ENCODE measurements at places on chromosomes 3 and 15. TPM values are rescaled to one million over a fixed set of nuclear protein-coding genes. Genes with fewer than 3 reads are reported as not detected.
A peak's percentile ranks its signal among the peaks of the same experiment; 100 is the strongest.

Gene ACVR2B
- total RNA-seq: 5.4 TPM

- H3K27ac ChIP-seq: no peak overlapping the region
- H3K27me3 ChIP-seq: no peaks in the 10 kb centered on the region
- H3K4me3 ChIP-seq: no peak overlapping the region
- peak; percentile 7 for DNase-seq
These were observed 12.1 kb downstream of the PRR23E start for GRCh38 chr3:127204841-127205582.

DNA sequence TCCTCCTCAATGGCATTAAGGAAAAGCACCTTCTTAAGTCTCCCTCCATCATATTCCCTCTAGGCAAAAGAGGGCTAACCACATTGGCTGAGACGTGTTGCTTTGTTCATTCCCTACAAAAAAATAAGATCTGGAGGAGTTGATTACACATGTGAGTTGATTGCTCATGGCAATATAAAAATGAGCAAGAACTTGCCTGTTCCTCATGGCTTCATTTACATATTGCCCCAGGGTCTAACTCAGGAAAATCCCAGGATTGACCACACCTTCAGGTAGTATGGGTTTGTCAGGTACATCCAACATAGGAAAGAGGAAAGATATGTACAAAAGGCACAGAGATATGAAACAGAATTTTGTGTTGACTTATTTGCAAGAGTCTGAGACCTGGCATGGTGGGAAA lies 35.5 kb downstream of the NFKBIZ start:
- H3K27ac ChIP-seq: peak overlapping the region; percentile 36
- no peak for DNase-seq
- H3K4me1 ChIP-seq: no peaks in the 10 kb centered on the region
- no peak overlapping the region for H3K4me3 ChIP-seq
- H3K36me3 ChIP-seq: no peaks in the 10 kb centered on the region

Gene CD200R1
- total RNA-seq: 1.1 TPM

DNA sequence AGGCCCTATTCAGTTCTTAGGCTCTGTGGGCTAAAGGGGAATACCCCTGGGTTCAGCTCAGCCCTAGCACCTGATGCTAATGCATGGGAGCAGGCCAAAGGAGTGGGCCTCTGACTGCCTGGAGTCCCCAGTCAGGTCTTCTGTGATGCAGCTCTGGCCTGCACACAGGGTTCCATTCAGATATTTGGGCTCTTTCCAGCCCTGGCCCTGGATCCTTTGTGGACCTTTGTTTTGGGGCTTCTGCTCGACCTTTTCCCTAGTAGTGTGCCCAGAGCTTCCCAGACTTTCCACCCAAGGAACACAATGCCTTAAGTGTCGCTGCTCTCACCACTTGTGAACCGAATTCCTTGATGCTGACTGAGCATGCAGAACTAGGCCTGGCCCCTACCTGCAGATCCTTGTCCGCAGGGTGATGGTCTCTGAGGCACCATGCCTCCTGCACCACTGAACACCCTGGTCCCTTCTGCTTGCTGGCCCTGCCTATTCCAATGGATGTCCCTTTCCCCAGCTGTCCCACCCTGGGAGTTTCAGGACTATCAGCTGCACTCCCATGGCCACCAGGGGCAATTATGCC lies 5.1 kb downstream of the SEC13 start:
- peaks cover 6% of the 10 kb centered on the region for H3K4me1 ChIP-seq
- H3K36me3 ChIP-seq: peaks cover 28% of the 10 kb centered on the region
- no peak for DNase-seq
- no peak overlapping the region for H3K27ac ChIP-seq
- no peaks in the 10 kb centered on the region for H3K27me3 ChIP-seq

DNA sequence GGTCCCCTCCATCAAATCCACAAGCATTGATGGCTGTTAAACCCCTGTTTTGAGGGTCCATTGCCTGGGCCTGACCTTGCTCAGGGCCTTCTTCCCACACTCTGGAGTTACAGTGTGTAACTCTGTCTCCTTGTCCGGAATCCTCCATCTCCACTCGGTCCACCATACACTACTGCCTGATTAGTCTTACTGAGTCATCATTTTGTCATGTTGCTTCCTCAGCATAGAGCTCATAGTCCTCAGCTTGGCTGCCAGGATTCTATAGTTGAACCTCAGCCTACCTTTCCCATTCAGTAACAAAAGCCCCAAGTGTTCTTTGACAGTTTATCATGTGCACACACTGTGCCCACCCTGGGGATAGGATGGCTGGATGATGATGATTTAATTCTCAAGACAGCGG lies 113.0 kb downstream of the PDE8A start:
- no peak overlapping the region for H3K4me3 ChIP-seq
- H3K27me3 ChIP-seq: no peaks in the 10 kb centered on the region
- no peaks in the 10 kb centered on the region for H3K36me3 ChIP-seq
- no peak overlapping the region for H3K27ac ChIP-seq
- H3K4me1 ChIP-seq: no peaks in the 10 kb centered on the region

GRCh38 chr3:158909870-158910269 lies 108.0 kb downstream of the MFSD1 start:
- no peak overlapping the region for H3K27ac ChIP-seq
- no peaks in the 10 kb centered on the region for H3K4me1 ChIP-seq
- no peak for DNase-seq
- H3K4me3 ChIP-seq: no peak overlapping the region
- no peaks in the 10 kb centered on the region for H3K27me3 ChIP-seq

Gene LTF
- total RNA-seq: 1.0 TPM

DNA sequence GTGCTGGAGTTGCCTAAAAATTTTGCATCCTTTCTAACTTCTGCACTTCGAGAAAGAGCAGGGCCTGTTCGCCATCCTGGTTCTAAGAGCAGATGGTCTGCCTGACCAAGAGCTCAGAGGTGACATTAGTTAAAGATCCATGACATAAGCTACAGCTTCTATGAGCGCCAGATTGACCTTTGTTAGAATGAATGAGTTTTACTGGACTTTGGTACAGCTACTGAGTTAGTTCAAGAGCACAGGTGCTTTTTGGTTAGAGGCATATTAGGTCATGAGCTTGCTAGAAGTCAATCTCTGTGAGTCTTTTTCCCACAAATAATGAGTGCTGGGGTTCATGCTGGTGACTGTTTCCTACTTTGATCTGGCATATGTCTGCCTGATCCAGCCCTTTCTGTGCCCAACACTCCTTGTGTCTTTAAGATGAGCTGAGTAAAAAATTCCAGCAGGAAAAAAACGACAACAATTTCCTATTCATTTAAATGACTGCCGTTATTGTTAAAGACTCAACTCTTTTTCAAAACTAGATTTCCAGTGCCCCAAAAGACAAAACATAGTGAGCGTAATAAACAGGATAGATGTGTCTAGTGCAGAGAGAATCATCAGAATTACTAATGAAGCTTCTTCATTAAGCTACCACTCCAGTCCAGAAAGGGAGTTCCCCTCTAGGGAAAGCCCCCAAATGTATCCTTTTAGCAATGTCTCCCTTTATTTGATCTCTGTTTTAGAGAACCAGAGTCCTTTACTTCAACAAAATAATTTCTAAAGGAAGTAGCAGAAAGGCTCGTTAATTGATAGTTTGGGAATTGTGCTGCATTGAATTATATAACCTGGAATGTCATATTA lies 152.9 kb downstream of the SLCO3A1 start:
- no peak overlapping the region for H3K4me3 ChIP-seq
- no peaks in the 10 kb centered on the region for H3K27me3 ChIP-seq
- no peak overlapping the region for H3K27ac ChIP-seq
- H3K4me1 ChIP-seq: peaks cover 8% of the 10 kb centered on the region
- H3K36me3 ChIP-seq: no peaks in the 10 kb centered on the region
- no peak for DNase-seq

GRCh38 chr15:27844018-27844666 lies 255.0 kb downstream of the OCA2 start:
- H3K27ac ChIP-seq: no peak overlapping the region
- no peak for DNase-seq
- H3K27me3 ChIP-seq: no peaks in the 10 kb centered on the region
- no peaks in the 10 kb centered on the region for H3K4me1 ChIP-seq
- no peak overlapping the region for H3K4me3 ChIP-seq

DNA sequence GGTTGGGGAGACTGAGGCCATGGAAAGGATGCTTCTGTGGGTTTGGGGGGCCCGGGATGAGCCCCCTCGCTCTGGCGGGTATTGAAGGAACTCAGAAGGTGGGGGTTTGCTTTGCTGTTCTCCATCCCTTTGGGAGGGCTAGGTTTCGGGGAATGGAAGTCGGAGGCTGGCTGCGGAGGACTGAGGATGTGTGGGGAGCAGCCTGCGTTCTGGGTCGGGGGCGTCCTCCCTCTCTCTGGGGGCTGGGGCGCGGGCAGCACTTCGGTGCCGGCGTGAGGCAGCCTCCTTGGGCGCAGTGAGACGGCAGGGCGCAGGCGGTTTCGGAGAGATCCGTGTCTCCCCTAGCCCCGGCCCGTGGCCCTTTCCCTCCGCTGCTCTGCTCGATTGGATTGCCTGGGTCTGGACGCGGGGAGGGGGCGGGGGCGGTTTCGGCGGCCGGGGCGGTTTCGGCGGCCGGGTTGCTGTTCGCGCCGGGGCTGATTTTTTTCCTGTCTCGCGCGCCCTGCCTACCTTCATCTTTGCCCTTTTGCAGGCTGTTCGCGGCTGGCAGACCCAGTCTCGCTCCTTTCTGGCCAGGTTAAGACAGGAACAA lies 1.4 kb downstream of the PTPRG start:
- peak overlapping the region; percentile 51 for H3K4me3 ChIP-seq
- no peaks in the 10 kb centered on the region for H3K4me1 ChIP-seq
- H3K27me3 ChIP-seq: no peaks in the 10 kb centered on the region
- peak overlapping the region; percentile 86 for H3K27ac ChIP-seq
- DNase-seq: peak; percentile 33

Measured in colonic mucosa (tissue), 4 donors.